ENCODE measurements at places on chromosomes 5 and 9. TPM values are rescaled to one million over a fixed set of nuclear protein-coding genes. Genes with fewer than 3 reads are reported as not detected.

GRCh38 chr5:55172051-55172899, 702 bp downstream of the CDC20B start:
- H3K4me3 ChIP-seq: peak overlapping the region; percentile 53
- peaks cover 20% of the 10 kb centered on the region for H3K27me3 ChIP-seq
- H3K36me3 ChIP-seq: no peaks in the 10 kb centered on the region
- no peak overlapping the region for H3K27ac ChIP-seq
- peak; percentile 13 for DNase-seq

DNA sequence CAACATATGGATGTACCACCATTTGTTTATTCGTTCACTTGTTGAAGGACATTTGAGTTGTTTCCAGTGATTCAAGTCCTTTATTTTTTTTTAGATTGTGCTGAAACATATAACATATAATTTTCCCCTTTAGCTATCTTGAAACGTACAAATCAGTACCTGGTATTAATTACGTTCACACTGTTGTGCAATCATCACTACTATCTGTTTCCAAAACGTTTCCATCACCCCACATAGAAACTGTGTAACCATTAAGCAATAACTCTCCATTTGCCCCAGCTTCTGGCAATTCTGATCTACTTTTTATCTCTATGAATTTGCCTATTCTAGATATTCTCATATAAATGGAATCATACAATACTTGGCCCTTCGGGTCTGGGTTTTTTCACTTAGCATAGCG, 116.0 kb downstream of the FGF1 start:
- no peak for DNase-seq
- no peaks in the 10 kb centered on the region for H3K4me1 ChIP-seq
- H3K27me3 ChIP-seq: no peaks in the 10 kb centered on the region
- no peak overlapping the region for H3K27ac ChIP-seq
- H3K4me3 ChIP-seq: no peak overlapping the region
- H3K36me3 ChIP-seq: no peaks in the 10 kb centered on the region

- DNase-seq: no peak
- H3K27ac ChIP-seq: no peak overlapping the region
- no peaks in the 10 kb centered on the region for H3K36me3 ChIP-seq
- no peak overlapping the region for H3K4me3 ChIP-seq
- H3K4me1 ChIP-seq: no peaks in the 10 kb centered on the region
Observed at GRCh38 chr9:116387934-116388698, 234.5 kb downstream of the PAPPA start.

RETREG1 gene
- total RNA-seq: 67.3 TPM

DCAF12 gene
- total RNA-seq: 15.5 TPM

ORM2 gene
- total RNA-seq: 1.8 TPM

BHMT2 gene
- total RNA-seq: 0.19 TPM

HDHD3 gene
- 16.3 TPM for total RNA-seq

DNA sequence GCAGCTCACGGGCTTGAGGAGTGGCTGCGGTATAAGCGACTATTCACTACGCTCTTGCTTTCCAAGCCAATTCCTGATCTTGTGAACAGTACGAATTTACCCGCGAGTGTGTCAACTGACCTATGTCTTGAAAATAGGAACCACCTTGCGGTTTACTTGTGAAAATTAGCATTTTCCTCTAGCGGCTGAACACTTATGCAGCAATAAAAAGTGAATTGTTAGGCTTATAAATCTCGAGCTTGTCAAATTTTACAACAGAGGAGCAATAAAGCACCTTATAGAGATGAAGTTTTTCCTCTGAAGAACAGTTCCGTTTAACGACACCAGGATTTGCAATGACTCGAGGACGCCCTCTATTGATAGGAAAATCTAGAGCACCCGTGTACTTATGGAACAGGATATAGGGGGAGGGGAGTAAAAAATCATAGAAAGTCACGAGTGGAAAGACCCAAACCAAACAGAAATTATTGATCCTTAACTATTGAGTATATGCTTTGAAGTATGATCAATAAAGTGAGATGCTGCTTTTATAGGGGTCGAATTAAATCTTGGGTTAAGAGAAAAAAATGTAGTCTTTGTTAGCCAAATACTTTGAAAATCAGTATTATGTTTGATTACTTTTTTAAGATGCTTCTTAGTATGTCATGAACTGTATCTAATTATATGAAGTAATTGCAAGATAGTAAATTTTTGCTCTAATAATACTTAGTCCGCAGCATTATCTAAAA, 1.9 kb upstream of the RGMB start:
- H3K4me3 ChIP-seq: peak overlapping the region; percentile 91
- H3K27ac ChIP-seq: no peak overlapping the region
- peaks cover 19% of the 10 kb centered on the region for H3K27me3 ChIP-seq
- no peaks in the 10 kb centered on the region for H3K36me3 ChIP-seq
- H3K4me1 ChIP-seq: peaks cover 44% of the 10 kb centered on the region

- no peak for DNase-seq
- H3K4me3 ChIP-seq: peak overlapping the region; percentile 80
- peak overlapping the region; percentile 94 for H3K27ac ChIP-seq
- H3K4me1 ChIP-seq: peaks cover 28% of the 10 kb centered on the region
- no peaks in the 10 kb centered on the region for H3K27me3 ChIP-seq
Observed at GRCh38 chr5:163458778-163459385, 1.0 kb downstream of the NUDCD2 start.

DNA sequence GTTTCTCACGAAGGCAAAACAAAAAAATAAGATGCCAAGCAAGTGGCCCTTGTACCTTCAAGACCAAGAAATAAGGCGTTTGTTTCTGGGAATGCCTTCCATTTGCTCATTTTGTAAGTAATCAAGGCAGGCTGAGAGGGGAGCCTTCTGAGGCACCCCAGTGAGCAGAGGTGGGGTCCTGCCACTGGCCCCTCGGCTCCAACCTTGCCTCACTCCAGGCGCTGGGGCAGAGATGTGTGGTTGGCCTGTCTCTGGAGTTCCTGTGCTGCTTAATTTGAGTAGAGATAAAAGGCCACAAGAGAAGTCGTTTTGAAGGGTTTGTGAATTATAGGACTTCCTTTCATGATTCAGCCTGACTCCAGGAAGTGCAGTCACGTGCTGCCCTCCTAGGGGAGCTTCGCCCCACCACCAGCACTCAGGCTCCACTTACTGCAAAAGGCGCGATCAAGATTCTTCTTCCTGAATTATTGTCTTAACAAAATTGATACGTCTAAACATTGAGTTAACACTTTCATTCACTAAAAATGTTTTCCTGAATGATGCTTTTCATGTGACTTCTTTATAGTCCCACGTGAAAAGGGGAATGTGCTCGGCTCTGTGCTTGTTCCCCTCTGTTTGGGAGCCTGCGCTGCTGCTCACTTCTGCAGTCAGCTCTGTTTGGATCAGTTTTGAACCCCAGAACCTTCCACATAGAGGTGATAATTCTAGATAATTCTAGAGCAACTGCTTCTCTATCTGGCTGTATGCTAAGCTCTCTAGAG, 13.7 kb downstream of the SYK start:
- H3K27ac ChIP-seq: no peak overlapping the region
- no peak for DNase-seq
- no peak overlapping the region for H3K4me3 ChIP-seq
- H3K27me3 ChIP-seq: no peaks in the 10 kb centered on the region

DNA sequence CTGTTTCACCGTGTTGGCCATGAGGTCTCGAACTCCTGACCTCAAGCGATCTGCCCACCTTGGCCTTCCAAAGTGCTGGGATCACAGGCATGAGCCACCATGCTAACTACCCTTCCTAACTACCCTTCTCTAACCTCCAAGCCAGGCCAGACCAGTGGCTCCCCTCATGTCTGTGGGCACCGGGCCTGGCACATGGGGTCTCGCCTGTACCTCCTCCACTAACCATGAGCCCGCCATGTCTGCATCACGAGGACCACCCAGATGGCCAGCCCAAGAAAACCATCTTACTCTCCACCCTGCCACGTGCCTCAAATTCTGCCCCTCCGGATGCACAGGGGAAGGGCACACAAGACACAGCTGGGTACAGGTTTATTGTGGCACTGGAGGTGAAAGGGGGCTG, 9.6 kb upstream of the DBN1 start:
- H3K4me1 ChIP-seq: peaks cover 2% of the 10 kb centered on the region
- H3K36me3 ChIP-seq: no peaks in the 10 kb centered on the region

DNA sequence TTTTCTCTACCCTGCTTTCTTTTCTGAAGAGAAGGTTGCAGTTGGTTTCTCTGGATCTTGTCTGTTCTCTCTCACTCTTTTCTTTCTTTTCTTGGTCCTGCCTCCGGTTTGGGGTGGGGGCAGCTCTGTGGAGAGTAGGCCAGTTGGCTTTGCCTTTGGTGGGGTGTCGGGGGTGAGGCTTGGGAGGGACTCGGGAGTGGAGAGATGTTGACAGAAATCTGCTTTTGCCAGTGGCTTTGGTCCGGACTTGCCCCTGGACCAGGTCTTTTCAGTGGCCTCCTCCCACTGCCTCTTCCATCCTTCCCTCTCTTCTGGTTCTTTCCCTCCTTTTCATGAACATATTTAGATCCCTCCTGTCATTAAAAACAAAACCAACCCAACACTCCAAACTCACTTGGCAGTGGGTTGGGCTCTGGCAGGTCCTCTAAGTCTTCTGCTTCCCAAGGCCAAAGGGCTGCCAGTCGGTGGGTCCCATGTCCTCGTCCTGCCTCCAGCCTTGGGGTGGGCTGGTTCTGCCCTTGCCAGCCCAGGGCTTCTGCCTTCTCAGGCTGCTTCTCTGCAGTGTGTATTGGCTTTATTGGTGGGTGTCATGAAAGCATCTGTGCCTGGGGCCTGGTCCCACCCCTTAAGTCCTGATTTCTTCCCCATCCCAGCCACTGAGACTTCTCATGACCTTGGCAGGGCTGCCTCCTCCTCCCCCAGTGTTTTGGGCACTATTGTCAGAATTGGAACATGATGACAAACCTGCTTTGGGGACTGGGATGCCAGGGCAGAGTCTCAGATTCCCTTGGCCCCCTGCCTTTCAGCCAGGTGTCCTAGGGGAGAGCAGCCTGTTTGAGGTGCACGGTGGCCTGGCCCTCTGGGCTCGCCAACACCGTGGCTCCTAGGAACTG, 16.9 kb downstream of the ANKRD33B start:
- DNase-seq: no peak
- no peak overlapping the region for H3K4me3 ChIP-seq
- no peaks in the 10 kb centered on the region for H3K27me3 ChIP-seq
- H3K4me1 ChIP-seq: peaks cover 3% of the 10 kb centered on the region

GALNT12 gene
- total RNA-seq: 9.5 TPM

PTPRD gene
- 0.61 TPM for total RNA-seq

DNA sequence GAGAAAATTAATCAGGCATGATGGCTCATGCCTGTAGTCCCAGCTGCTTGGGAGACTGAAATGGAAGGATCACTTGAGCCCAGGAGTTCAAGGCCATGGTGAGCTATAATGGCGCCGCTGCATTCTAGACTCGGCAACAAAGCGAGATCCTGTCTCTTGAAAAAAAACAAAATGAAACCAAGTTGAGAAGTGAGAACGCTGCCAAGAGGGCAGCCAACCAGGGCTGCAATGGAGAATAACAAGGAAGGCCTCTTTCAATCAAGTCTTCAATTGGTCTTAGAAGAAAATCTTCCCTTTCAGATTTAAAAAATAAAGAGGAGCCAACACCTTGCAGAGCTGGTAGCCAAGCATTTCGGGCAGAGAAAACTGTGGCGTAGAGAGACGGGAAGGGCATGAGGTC, 14.7 kb downstream of the KIAA1958 start:
- DNase-seq: no peak
- H3K27me3 ChIP-seq: no peaks in the 10 kb centered on the region
- no peaks in the 10 kb centered on the region for H3K36me3 ChIP-seq
- no peaks in the 10 kb centered on the region for H3K4me1 ChIP-seq
- no peak overlapping the region for H3K27ac ChIP-seq
- no peak overlapping the region for H3K4me3 ChIP-seq

DNA sequence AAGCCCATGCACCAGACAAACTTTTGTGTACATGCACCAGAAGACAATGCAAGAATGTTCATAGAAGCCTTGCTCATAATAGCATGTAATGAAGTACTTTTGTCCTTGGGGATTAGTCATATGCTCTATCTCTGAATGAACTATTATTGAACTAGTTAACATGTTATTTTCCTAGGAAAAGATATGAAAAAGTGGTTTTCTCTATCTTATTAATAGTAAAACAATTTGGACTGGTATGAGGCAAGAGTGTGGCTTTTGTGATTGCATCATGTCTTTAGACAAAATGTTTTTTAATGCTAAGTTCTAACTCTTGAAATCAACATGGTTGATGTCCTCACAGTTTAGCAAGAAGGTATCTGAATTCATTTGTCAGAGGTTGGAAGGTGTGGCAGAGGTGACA, 55.7 kb upstream of the SPDL1 start:
- H3K36me3 ChIP-seq: no peaks in the 10 kb centered on the region
- no peak overlapping the region for H3K27ac ChIP-seq
- H3K27me3 ChIP-seq: peaks cover 2% of the 10 kb centered on the region
- H3K4me1 ChIP-seq: no peaks in the 10 kb centered on the region
- DNase-seq: no peak

- no peaks in the 10 kb centered on the region for H3K4me1 ChIP-seq
- no peak for DNase-seq
- H3K36me3 ChIP-seq: no peaks in the 10 kb centered on the region
- H3K4me3 ChIP-seq: no peak overlapping the region
Observed at GRCh38 chr5:149125386-149125891, 15.9 kb upstream of the ABLIM3 start.

TMEM232 gene
- total RNA-seq: 2.2 TPM

C5orf58 gene
- not detected for total RNA-seq

NR6A1 gene
- total RNA-seq: 0.40 TPM

GRCh38 chr9:112555101-112555643, 68.5 kb downstream of the KIAA1958 start:
- no peaks in the 10 kb centered on the region for H3K4me1 ChIP-seq
- no peak for DNase-seq
- no peaks in the 10 kb centered on the region for H3K36me3 ChIP-seq
- H3K27ac ChIP-seq: no peak overlapping the region

DNA sequence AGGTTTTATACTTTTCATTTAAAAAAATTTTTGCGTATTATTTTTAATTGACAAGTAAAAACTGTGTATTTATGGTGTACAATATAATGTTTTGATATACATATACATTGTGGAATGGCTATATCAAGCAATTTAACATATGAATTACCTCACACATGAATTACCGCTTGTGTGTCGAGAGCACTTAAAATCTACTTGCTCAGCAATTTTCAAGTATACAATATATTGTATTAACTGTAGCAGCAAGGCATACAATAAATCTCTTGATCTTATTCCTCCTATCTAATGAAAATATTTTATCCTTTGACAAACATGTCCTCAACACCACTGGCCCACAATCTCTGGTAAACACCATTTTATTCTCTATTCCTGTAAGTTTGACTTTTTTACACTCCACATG, 224.4 kb upstream of the CYLC2 start:
- no peak for DNase-seq
- H3K27ac ChIP-seq: no peak overlapping the region
- no peaks in the 10 kb centered on the region for H3K36me3 ChIP-seq
- no peaks in the 10 kb centered on the region for H3K4me1 ChIP-seq
- H3K4me3 ChIP-seq: no peak overlapping the region

SPATA31E1 gene
- not detected for total RNA-seq

- H3K4me3 ChIP-seq: peak overlapping the region; percentile 30
- peak overlapping the region; percentile 76 for H3K27ac ChIP-seq
- H3K27me3 ChIP-seq: no peaks in the 10 kb centered on the region
- peaks cover 2% of the 10 kb centered on the region for H3K36me3 ChIP-seq
- peak; percentile 83 for DNase-seq
Observed at GRCh38 chr5:134090522-134090921, 24.0 kb upstream of the TCF7 start.

Measured in T-cell (primary cell).